ENCODE measurements at places on chromosomes 5 and 9. TPM values are rescaled to one million over a fixed set of nuclear protein-coding genes. Genes with fewer than 3 reads are reported as not detected.

The GRAMD2B gene
- total RNA-seq, result 18.3 TPM

The THBS4 gene
- 8.8 TPM for total RNA-seq

The ZSWIM6 gene
- 22.4 TPM for total RNA-seq

The PCDHA13 gene
- 5.1 TPM for total RNA-seq

The IZUMO3 gene
- not detected for total RNA-seq

The BAAT gene
- 0.53 TPM for total RNA-seq

The ACSL6 gene
- total RNA-seq, result 2.8 TPM

DNA sequence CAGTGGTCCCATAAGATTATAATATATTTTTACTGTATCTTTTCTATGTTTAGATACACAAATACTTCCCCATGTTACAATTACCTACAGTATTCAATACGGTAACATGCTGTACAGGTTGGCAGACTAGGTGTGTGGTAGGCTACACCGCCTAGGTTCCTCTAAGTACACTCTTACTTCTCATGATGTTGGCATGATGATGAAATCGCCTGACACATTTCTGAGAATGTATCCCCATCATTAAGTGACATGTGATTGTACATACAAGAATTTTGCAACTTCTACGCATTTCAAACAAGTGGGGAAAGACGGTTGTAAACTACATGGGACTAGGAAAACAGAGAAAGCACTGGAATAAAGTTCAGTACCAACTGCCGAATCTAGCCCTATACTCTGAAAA lies 53.3 kb downstream of the SETX start:
- H3K27ac ChIP-seq, result no peak overlapping the region
- no peaks in the 10 kb centered on the region for H3K27me3 ChIP-seq
- no peak overlapping the region for H3K4me3 ChIP-seq
- H3K36me3 ChIP-seq, result peaks cover 36% of the 10 kb centered on the region
- H3K4me1 ChIP-seq, result peaks cover 5% of the 10 kb centered on the region

DNA sequence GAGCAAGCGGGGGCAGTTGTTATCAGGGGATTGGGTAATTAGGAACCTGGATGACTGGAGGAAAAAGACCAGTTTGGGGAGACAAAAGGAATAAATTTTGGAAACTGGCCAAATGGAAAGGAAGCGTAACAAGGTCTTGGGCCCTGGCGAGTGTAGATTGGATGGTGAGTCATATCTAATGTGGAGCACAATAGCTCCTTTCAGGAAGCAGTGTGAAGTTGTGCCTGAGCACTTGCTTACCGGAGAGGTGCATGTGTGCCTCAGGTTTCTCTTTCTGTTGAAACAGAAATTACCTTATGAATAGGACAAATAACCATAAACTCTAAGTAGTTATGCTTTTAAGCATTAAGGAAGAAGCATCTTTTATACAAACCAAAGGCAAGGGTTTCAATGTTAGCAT lies 176.4 kb downstream of the KIF4B start:
- H3K27ac ChIP-seq, result no peak overlapping the region
- H3K4me3 ChIP-seq, result no peak overlapping the region
- H3K27me3 ChIP-seq, result peaks cover 10% of the 10 kb centered on the region
- H3K4me1 ChIP-seq, result no peaks in the 10 kb centered on the region
- DNase-seq, result no peak

- H3K4me1 ChIP-seq, result peaks cover 7% of the 10 kb centered on the region
- no peak overlapping the region for H3K27ac ChIP-seq
- peaks cover 4% of the 10 kb centered on the region for H3K27me3 ChIP-seq
Measured at GRCh38 chr9:70114898-70115297, 71.2 kb downstream of the MAMDC2 start.

DNA sequence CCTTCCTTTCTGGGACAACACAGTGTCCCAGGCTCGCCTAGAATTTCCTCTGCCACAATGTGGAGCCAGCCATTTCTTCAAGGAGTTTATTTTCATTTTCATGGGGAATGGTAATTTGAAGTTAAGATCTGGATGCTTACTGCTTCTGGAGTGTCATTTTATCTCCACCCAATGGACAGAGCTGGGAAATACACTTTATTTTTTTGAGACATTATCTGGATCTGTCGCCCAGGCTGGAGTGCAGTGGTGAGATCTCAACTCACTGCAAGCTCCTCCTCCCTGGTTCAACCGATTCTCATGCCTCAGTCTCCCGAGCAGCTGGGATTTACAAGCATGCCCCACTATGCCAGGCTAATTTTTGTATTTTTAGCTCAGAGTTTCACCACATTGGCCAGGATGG lies 12.7 kb upstream of the THG1L start:
- no peak overlapping the region for H3K4me3 ChIP-seq
- peaks cover under 1% of the 10 kb centered on the region for H3K27me3 ChIP-seq
- H3K4me1 ChIP-seq, result peaks cover 5% of the 10 kb centered on the region
- DNase-seq, result no peak
- no peaks in the 10 kb centered on the region for H3K36me3 ChIP-seq
- H3K27ac ChIP-seq, result peak overlapping the region; percentile 18

GRCh38 chr9:77449240-77450084 lies 198.7 kb downstream of the GNA14 start:
- H3K27ac ChIP-seq, result peak overlapping the region; percentile 55
- DNase-seq, result no peak
- H3K4me1 ChIP-seq, result no peaks in the 10 kb centered on the region
- H3K4me3 ChIP-seq, result no peak overlapping the region

DNA sequence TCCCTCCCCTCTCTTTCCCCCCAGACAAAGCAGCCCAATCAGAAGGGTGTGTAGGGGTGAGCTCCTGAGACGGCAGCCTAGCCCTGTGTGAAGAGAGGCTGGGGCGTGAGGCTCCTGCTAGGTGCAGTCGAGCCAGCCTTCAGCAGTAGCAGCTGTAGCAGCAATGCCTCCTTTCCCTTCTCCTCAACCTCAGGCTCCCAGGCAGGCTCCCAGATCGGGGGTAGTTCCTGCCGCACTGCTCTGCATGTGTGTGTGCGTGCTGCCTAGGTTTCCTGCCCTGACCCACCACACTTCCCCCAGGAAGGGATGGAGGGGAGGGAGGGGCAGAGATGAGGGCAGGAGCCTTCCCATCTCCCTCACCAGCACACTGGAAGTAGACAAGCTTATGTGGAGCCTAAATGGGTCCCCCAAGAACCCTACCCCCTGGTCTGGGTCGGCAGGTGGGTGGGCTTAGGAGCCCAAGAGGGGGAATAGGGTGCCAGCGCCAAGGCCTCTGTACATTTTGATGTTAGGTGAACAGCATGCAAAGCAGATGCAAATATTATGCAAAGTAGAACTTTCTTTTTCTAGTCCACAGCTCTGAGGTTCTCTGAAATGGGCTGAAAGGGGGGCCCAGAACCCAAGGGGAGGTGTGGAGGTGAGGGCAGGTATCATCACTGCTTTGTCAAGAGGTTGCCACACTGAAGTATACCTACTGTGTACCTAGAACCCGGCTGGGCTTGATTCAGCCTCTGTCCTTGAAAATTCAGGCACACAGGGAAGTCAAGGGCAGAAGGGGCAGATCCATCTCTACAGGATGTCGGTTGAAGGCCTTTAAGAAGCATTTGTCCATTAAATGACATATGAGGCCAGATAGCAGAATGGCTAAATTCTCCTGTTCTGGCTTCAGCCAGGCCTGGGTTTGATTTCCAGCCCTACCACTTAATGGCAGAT lies 57.8 kb downstream of the CXXC5 start:
- DNase-seq, result no peak
- peaks cover 49% of the 10 kb centered on the region for H3K4me1 ChIP-seq
- H3K27ac ChIP-seq, result no peak overlapping the region
- no peaks in the 10 kb centered on the region for H3K36me3 ChIP-seq

DNA sequence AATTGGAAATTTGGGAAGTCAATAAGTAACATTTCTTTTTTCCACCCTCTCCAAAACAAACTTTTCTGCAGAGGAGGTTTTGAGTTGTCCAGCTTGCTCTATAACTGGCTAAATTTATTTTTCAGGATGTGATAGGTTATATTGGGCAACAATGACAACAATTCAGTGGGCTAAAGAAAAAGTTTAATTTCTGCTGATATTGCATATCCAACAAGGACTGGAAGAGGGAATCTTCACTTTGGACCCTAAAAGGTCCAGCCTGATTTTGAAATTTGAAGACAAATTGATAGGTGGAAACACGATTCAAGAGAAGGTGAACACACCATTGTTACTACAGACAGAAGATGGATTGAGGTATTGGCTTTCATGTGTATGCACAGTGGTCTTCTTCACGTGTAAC lies 393.1 kb downstream of the BRINP1 start:
- no peaks in the 10 kb centered on the region for H3K4me1 ChIP-seq
- DNase-seq, result no peak
- H3K4me3 ChIP-seq, result no peak overlapping the region
- no peak overlapping the region for H3K27ac ChIP-seq
- H3K27me3 ChIP-seq, result no peaks in the 10 kb centered on the region

GRCh38 chr5:169778622-169779596 lies 141.8 kb downstream of the DOCK2 start:
- peaks cover 15% of the 10 kb centered on the region for H3K27me3 ChIP-seq
- H3K4me1 ChIP-seq, result peaks cover 8% of the 10 kb centered on the region
- no peak overlapping the region for H3K27ac ChIP-seq
- H3K4me3 ChIP-seq, result no peak overlapping the region

DNA sequence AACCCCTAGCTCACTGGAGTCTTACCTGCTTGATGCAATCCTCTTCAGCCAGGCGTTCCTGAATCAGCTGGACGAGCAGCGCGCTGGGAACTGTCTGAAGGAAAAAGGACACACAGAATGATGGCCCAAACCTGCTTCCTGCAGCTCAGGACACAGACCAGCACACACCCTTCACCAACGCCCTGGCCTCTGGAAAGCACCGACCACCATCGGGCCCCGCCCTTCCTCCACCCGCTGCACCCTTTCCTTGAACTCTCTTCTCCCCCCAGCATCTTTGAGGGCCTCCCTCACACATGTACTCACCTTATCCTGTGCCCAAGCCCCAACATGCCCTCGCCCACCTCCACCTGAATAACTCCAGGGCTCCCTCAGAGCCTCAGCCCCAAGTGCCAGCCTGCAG lies 23.3 kb downstream of the AK8 start:
- no peaks in the 10 kb centered on the region for H3K4me1 ChIP-seq
- H3K27me3 ChIP-seq, result no peaks in the 10 kb centered on the region
- no peak for DNase-seq
- H3K4me3 ChIP-seq, result no peak overlapping the region
- no peaks in the 10 kb centered on the region for H3K36me3 ChIP-seq

GRCh38 chr5:122749886-122750285 lies 25.0 kb upstream of the SNX2 start:
- no peak overlapping the region for H3K4me3 ChIP-seq
- DNase-seq, result no peak
- H3K27ac ChIP-seq, result no peak overlapping the region
- no peaks in the 10 kb centered on the region for H3K36me3 ChIP-seq

- H3K4me1 ChIP-seq, result peaks cover 9% of the 10 kb centered on the region
- H3K27ac ChIP-seq, result no peak overlapping the region
- H3K4me3 ChIP-seq, result no peak overlapping the region
- no peak for DNase-seq
- H3K27me3 ChIP-seq, result peaks cover 40% of the 10 kb centered on the region
- no peaks in the 10 kb centered on the region for H3K36me3 ChIP-seq
Measured at GRCh38 chr5:2271316-2271715, 388.6 kb upstream of the IRX4 start.

DNA sequence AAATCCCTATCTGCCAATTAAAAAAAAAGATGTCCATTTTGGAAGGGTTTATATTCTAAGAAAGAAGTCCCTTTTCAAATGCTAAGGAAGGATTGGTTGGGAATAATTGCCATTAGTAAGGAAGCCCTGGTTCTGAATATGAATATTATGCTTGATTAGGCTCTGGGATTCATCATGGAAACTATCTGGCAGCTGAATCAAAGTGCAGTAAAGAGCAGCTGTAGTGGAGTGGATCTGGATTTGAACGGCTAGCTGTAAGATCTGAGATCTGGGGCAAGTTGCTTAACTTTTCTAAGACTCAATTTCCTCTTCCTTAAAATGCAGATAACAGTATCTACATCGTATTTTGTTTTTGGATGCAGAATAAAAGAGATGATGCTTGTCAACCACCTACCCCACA lies 10.5 kb downstream of the IL12B start:
- H3K27me3 ChIP-seq, result peaks cover 23% of the 10 kb centered on the region
- H3K4me1 ChIP-seq, result no peaks in the 10 kb centered on the region
- H3K4me3 ChIP-seq, result no peak overlapping the region
- H3K27ac ChIP-seq, result no peak overlapping the region
- DNase-seq, result no peak
- H3K36me3 ChIP-seq, result no peaks in the 10 kb centered on the region

DNA sequence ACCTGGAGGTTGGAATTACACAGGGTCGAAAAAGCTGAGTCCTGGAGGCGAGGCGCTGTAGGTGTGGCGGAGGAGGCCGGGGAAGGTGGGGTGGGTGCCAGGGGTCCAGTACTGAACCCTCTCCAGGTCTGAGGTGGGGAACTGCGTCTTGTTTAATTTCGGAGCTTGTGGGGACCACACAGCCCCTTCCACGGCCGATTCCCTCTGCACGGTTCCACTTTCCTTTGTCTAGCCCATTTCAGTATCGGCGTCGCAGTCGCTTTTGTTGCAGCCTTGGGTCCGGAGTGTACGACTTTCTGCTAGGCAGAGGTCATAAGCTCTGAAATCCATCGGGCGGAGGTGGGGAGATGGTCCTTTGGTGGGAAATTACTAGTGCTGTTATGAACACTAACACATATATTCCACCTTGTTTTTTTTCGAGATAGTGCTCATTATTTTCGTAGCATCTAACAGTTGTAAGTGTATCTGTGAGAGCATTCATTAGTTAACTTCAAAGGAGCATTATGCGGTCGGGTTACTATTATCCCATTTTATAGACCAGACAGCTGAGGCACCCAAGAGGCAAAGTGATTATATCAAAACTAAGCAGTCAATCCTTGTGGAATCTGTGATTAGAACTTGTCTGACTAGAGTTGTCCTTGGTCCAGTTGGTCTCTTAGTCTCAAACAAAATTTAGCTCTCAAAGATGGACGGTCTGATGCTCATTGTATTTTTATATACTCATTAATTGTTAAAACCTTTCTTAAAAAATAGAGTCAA lies 737 bp downstream of the RNF180 start:
- H3K4me1 ChIP-seq, result peaks cover 5% of the 10 kb centered on the region
- H3K4me3 ChIP-seq, result peak overlapping the region; percentile 93
- DNase-seq, result no peak
- peak overlapping the region; percentile 86 for H3K27ac ChIP-seq
- H3K27me3 ChIP-seq, result peaks cover 40% of the 10 kb centered on the region
- H3K36me3 ChIP-seq, result no peaks in the 10 kb centered on the region

DNA sequence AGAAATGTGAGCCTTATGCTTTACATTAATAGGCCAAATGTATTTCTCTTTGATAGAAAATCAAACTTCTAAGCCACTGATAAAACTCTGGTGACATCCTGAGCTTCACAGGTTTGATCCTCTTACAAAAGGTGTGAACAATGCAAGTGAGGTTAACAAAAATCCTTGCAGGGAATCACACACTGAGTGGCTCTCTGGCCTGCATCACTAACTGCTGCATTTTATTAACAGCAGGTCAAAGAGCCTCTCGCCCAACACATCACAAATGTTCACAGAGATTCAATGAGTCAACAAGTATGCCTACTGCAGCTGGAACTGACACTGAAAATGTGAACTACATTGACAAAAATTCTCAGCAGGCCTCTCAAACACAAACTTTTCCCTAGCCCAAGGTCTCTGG lies 122.3 kb downstream of the SEMA5A start:
- peaks cover 55% of the 10 kb centered on the region for H3K4me1 ChIP-seq
- H3K4me3 ChIP-seq, result no peak overlapping the region
- H3K27me3 ChIP-seq, result no peaks in the 10 kb centered on the region
- DNase-seq, result no peak

GRCh38 chr9:6955251-6955921 lies 197.6 kb downstream of the KDM4C start:
- H3K27me3 ChIP-seq, result no peaks in the 10 kb centered on the region
- peak overlapping the region; percentile 71 for H3K27ac ChIP-seq
- H3K4me3 ChIP-seq, result peak overlapping the region; percentile 35
- peaks cover 27% of the 10 kb centered on the region for H3K4me1 ChIP-seq
- DNase-seq, result no peak

Measured in type B pancreatic cell (in vitro differentiated cells).